ENCODE measurements at places on chromosomes 7 and 10.

GRCh38 chr10:124921261-124921660 is 20.7 kb upstream of the ZRANB1 start:
- DNase-seq: no peak

DNA sequence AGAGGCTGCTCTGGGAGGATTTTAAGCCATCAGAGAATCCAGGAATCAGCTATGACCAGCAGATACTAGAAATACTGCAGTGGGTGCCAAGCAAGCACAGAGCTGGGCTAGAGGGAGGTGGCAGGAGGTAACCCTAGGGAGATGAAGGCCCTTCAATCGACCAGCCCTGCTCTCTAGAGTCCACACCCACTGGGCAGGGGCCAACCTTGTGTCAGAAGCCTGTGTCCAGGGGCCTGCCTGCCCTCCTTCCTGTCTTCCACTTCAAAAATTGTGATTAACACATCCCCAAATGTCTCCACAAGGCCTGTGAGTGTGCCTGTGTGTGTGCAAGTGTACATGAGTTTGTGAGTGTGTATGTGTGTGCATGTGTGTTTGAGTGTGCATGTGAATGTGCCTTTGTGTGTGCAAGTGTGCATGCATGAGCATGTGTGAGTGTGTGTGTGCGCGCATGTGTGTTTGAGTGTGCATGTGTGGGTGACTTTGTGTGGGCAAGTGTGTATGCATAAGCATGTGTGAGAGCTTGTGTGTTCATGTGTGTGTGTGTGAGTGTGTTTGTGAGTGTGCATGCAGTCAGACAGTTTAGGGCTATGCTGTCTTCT is 367.7 kb downstream of the SFMBT2 start:
- no peak for DNase-seq

DNA sequence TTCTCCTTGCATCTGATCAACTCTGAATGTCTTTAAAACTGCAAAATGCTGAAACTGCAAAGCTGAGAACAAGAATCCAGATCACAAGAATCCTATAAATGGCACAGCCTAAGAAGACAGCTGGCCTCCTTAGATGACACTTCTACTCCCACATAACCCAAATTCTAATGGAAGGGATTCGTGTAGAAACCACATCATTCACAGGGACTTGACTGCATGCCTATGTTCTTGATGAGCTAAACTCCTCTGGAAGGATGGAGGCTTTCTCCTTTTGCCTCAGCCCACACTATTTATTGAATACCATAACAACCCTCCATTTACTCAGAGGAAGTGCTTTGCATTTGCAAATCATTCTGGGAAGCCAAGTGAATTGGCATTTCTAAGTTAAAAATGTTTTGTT is 252.5 kb upstream of the VWC2 start:
- no peak for DNase-seq

- DNase-seq: no peak
These were observed 8.6 kb downstream of the PGAM1 start for GRCh38 chr10:97434557-97434956.

- DNase-seq: no peak
These were observed 27.0 kb upstream of the ZNF862 start for GRCh38 chr7:149811221-149811620.

- no peak for DNase-seq
These were observed 196.3 kb downstream of the CDCA7L start for GRCh38 chr7:21749378-21749777.

DNA sequence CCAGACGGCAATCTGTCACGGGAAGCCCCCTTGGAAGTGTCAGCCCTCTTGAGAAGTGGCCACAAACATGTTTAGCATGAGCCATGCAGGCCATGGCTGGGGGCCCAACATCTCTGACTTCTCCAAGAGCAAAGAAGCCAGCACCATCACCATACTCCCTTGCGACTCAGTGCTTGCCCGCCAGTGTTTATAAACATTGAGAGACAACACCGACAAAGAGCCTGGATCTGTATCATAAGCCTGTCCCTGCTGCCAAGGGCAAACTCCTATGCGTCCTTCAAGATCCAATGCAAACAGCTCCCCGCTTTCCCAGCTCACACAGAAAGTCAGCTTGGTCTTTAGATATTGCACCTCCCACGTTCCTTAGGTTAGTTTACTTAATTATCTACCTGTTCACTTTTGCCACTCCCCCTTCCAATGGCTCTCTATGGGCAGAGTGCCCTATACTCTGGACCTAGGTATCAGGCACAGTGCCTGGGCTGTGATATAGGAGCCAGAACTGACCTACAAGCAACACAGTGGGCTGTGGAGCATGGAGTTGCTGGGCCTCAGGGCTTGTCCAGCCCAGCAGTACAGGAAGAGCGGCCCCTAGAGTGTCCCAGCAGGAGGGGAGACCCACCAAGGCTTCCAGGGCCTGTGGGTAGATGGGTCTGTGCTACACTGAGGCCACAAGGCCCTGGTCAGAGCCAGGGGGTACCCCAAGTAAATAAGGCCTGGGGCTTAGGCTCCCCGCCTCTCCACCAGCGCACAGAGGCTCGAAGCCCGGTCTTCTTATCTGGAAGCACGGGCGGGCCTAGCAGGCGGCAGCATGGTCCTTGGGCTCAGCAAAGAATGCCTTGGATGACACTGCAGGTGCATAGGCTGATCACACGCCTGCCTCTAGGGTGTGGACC is 37.7 kb downstream of the CAMK2B start:
- DNase-seq: no peak

DNA sequence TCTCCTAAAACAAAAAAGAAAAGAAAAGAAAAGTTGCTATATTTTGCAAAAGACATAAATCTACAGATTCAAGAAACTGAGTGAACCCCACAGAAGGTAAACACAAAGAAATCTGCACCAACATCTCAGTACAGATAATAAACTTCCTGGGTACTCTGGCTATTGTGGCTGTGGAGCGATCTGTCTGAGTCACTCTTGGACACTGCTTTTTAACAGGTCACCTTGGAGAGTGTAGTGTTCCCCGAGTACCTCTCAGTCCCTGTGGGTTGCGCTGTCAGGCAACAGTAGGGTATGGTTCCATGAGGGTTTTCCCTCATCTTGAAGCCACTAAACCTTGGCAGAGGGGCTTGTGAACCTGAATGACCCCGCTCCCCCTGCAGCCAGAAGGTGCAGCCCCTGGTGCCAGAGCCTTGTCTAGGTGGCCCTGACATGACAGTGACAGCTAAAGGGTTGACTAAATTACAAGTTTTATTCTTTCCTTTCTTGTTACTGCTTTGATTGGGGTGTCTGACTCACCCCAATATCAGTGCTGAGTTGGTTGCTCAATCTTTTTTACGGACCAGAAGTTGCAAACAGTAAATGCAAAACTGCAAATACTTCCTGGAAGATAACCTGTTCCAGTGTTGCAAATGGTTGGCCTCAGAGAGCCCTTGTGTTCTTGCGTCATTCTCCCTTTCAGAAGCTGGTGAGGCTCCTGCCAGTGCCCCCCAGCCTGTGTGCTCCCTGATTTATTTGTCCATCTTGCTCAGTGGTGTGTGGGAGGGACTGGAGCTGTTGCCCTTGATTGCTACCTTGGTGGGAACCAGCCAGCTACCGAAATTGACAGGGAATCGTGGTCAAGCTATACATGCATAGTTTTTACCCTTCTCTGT is 30.6 kb downstream of the POR start:
- DNase-seq: no peak

DNA sequence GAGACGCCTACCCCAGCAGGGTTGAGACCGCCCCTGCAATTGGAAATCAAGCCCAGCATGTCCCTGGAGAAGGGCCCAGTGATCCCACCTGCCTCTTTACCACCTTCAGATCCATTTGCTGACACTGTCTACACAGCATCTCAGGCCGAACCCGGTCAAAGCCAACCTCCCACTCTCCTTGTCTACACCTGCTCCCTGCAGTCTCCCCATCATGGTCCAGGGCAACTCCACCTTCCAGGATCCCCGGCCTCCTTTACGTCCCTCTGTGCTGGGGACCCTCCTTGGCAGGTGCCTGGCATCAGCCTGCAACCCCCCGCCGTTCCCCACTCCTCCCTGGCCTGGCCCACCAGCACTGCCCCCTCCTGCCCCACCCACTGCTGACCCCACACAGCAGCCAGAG is 227.2 kb downstream of the PAXIP1 start:
- no peak for DNase-seq

GRCh38 chr10:71326464-71326881 is 7.4 kb downstream of the SLC29A3 start:
- DNase-seq: no peak

- no peak for DNase-seq
These were observed 54.5 kb upstream of the PFKFB3 start for GRCh38 chr10:6148251-6148701.

GRCh38 chr7:144011458-144012230 is 11.5 kb downstream of the OR6B1 start:
- no peak for DNase-seq

DNA sequence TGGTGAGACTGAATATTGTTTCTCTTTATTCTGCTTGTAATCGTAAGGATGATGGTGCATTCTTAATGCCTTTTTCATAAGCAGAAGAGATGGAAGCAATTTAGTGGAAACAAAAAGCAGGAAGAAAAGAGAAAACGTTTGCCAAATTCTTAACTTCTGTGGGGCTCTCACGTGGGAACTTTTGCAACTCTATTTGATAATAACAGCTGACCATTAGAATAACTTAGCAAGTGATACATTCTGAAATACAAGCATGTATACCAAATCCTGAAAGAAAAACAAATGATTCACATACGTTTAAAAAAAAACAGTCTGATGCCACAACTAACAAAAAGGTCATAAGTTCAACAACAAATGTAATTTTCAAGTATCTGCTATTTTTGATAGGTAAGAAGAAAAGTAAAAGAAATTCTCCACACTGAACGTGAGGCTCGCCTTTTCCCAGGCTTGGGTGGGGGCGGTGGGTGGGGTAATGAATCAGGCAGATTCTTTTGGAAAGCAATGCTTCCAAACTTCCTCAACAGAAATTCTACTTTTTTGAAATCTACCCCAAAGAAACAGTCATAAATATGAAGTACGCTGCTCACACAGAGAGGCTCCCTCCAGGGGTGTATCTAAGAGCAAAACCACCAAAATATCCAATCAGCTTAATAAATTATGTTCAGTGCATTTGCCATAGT is 446.2 kb upstream of the MGMT start:
- no peak for DNase-seq

- DNase-seq: no peak
These were observed 23.9 kb downstream of the OPALIN start for GRCh38 chr10:96334616-96335526.

- DNase-seq: no peak
These were observed 71.9 kb upstream of the TOMM7 start for GRCh38 chr7:22894546-22894945.

GRCh38 chr7:55022002-55022985 is 3.5 kb downstream of the EGFR start:
- no peak for DNase-seq

- no peak for DNase-seq
These were observed 23.6 kb downstream of the PITRM1 start for GRCh38 chr10:3148994-3149393.

DNA sequence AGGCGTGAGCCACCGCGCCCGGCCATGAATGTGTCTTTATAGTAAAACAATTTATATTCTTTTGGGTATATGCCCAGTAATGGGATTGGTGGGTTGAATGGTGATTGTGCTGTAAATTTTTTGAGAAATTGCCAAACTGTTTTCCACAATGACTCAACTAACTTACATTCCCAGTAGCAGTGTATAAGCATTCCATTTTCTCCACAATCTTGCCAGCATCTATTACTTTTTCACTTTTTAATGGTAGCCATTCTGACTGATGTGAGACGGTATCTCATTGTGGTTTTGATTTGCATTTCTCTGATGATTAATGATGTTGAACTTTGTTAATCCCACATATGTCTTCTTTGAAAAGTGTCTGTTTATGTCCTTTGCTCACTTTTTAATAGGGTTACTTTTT is 1187.9 kb downstream of the XPNPEP1 start:
- no peak for DNase-seq

DNA sequence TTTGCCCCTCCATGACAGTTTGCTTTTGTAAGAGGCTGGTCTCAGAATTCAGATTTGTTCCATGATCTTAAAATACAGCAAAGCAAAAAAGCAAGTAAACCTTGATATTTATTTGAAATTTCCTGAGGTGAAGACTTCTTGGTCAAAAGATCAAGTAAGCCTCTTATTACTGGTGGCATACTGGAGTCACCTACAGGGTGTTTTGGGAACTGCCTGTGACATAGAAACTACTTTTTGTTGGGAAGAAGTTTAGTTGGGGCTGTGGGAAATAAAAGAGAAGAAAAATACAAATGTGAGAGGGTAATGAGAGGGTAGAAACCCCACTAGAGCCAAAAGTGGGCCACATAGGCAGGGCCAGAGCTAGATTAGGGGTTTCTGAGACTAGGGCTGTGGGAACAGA is 217.9 kb downstream of the OTUD1 start:
- DNase-seq: no peak
